Activated T-cell treated with anti-CD3 and anti-CD28 coated beads for 4 hours (primary cell): ENCODE measurements at places on chromosomes 3 and 15.

- no peak for DNase-seq
Measured at GRCh38 chr15:67834581-67835296, 5.1 kb downstream of the RNU6-1 start.

- no peak for DNase-seq
Measured at GRCh38 chr3:3800080-3800455, 837 bp downstream of the LRRN1 start.

DNA sequence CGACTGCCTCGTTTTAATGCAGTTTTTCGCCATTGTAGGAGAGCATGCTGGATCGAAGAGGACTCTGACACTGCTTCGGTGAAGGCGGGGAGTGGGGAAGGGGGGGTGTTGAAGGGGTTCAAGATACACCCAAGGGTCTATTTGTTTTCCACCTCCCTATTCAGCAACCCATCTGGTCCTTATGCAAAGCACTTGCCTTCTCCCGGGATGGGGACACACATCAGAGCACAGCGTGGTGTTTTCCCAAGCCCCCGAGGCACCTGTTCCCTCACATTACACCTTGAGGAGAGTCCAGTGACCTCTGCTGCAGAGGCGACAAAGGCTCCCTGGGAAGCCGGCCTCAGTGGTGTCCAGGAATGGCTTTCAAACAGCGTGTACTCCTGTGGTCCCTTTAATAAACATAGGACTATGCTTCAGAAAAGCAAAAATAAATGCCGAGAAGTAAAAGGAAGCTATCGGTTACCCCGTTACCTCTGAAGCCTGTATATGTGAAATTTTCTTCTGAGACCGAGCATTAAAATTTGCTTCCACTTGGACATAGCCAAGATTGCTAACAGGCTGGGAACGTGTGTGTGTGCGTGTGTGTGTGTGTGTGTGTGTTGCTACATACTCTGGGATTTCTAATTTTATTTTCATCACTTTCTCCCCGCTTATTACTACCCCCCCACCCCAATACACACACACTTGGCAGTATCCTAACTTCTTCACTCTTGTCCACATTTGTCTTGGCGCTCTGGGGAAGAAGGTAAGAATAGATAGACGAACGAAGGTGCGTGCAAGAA lies 53.2 kb downstream of the CCDC54 start:
- DNase-seq = no peak

DNA sequence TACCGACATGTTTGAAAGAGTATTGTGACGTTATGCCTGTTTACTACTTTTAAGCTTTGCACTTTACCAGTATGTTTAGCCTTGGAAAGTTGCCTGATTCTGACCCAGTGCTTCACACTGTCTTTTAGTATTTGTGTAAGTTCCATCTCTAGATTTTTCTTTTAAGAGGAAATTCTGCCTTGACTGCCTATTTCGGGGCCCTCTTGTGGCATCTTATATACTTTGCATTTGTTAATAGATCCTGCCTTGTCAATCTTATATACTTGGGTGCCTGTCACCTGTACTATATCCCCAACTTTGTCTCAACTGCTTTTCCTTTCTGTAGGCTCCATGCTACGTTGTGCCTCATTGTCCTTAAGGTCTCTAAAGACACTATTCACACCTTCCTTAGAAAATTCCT lies 244.6 kb downstream of the STXBP5L start:
- DNase-seq = no peak

GRCh38 chr3:29363110-29363509 lies 82.2 kb downstream of the RBMS3 start:
- DNase-seq = no peak

GRCh38 chr3:195042743-195043606 lies 228.0 kb downstream of the XXYLT1 start:
- no peak for DNase-seq

DNA sequence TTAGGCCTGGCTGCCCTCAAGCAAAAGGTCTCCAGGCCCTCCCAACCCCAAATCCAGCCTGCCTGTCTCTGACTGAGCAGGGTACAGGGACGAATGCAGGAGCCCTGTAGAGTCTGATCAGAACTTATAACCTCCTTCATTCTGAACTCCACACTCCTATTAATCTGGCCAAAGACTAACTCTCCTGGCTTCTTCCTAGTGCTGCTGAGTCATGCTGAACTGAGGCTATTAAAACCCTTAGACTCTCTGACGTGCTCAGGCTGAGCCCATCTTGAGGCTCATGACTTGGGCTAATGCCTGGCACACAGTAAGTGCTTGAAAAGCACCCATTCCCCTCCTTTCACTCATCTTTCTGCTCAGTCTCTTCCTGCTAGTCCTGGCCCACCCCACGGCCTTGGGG lies 81.9 kb downstream of the NUP210 start:
- no peak for DNase-seq

GRCh38 chr15:35349916-35350315 lies 196.0 kb downstream of the DPH6 start:
- no peak for DNase-seq

- DNase-seq = no peak
Measured at GRCh38 chr3:126984391-126985131, 1.6 kb downstream of the PLXNA1 start.

DNA sequence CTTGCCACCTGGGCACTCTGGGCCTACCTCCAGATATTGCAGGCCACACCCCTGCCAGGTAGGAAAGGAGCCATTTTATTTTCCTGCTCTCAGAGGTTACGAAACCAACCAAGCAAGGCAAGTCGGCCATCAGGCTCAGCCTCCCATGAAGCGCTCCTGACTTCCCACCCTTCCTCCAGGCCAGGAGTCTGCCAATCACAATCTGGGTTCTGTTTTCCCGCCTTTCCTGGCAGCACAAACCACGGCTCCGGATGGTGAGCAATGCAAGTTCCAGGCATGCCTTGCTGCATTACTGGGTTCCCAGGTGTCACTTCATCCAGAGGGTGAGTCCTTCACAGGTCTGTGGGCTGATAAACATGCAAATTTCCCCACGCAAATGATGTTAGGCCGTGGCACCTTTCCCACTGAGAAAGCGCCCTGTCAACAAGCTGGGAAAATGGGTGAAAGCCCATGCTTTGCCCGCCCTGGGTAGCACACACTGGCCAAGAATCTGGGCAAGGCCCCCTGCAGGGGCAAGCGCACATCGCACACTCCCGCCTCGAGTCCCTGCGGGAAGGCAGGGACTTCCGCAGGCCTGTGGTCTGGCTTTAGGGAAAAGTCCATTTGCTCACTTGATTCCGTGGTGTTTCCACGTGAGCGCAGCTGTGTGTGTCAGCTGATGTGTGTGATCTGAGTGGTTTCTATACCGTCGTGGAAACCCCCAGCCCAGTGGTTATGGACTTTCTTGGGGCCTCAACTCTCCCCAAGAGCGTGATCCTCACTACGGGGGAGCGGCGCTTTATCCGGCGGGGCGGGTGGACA lies 61.6 kb upstream of the RYK start:
- DNase-seq = no peak

GRCh38 chr3:72127844-72128243 lies 342.9 kb upstream of the PROK2 start:
- DNase-seq = no peak

GRCh38 chr3:45677033-45677446 lies 12.2 kb upstream of the SACM1L start:
- peak; percentile 26 for DNase-seq

DNA sequence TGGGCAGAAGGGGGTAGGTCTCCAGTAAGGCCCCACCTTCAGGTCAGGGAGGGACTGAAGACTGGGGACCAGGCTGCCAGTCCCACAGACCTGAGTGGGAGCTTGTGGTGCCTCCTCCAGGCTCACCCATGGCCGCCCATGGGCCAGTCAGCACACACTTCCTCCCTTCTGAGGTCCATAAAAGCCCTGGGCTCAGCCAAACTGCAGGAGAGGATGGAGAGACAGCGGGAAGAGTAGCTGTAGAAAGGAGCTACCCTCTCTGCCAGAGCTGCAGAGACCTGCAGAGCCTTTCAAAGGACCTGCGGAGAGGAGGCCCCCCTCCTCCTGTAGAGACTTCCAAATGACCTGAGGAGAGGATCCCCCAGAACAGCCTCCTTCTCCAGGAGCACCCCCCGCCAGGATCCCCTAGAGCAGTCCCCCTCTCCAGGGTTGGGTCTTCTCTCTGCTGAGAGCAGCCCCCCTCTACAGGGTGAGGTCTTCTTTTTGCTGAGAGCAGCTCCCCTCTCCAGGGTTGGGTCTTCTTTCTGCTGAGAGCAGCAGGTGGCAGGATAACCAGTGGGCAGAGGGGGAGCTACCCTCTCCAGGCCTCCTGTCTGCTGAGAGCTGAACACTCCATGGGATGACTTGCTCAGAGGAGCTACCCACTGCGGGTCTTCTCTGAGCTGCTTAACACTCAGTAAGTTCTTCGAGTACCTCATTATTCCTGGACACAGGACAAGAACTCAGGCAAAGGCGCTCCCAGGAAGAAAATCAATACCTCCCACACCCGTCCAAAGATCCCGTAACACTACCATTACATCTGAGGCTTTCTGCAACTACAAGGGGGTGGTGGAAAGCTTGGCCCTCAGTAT lies 5.0 kb upstream of the SKIC8 start:
- DNase-seq = no peak

DNA sequence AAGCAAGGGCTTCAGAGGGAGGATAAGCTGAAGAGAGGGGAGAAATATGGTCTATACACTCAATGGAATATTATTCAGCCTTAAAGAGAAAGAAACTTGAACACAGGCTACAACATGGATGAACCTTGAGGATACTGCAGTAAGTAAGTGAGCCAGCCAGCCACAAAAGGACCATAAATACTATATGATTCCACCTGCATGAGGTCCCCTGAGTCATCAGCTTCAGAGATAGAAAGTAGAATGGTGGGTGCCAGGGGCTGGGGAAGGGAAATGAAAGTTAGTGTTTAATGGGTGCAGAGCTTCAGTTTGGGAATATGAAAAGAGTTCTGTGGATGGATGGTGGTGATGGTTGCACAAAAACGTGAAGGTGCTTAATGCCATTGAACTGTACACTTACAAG lies 68.4 kb upstream of the SEC13 start:
- no peak for DNase-seq

DNA sequence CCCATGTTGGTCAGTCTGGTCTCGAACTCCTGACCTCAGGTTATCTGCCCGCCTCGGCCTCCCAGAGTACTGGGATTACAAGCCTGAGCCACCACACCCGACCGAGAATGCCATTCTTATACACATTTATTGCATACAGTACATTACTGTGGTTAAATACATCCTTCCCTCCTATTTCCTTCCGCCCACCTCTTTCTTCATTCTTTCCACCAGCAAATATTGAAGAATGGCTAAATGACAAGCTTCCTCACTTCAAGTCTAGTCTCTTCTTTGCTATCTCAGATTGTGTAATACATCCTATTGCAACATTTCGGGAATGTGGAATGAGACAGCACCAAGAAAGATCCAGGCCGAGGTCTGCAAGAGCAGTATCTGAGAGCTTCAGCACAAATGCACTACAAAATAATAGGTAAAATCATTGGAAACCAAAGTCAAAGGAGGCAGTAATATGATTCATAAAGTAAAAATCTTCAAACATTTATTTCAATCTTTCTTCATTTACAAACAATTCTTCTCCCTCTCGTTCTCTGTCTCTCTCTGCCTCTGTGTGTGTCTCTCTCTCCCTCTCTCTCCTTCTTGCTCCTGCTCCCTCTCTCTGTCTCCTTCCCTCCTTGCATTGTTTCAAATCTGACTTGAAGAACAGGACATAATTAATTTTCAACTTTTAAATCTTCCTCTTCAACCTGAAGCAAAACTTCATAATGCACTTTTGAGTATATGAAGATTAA lies 94.7 kb upstream of the TGFBR2 start:
- DNase-seq = no peak

GRCh38 chr3:8507496-8507895 lies 5.9 kb downstream of the LMCD1 start:
- no peak for DNase-seq

DNA sequence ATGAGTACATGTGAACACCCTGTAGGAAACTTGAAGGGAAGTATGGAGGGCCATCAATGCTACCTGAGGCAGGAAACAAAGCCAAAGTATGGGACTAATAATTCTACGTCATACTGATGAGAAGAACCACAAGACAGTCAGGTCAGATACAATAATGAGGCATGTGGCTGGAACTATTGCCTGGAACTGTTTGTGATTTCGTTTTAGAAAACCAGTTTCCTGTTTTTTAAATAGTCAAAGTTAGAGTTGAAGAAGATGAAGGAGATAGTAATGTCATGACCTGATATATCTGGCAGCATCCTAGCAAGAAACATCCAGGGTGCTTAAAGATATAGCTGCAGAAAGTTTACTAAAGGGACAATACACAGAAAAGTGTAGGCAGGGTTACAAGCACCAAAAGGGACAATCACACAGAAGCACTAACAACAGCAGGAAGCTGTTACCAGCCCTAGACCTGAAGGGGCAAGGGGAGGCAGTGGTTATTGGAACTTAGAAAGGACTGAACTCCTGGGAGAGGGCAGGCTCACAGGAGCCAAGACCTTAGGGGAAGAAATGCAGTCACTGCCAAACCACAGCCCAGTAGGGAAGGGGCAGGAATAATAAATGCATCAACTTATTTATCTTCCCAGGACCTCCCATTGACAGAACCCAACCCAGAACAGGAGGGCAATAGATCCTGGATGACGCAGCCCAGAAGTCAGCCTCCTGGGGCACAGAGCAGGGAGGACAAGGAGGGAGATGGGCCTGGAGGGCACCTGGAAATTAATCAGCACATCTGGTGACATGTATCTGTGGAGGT lies 302.1 kb upstream of the STT3B start:
- no peak for DNase-seq

DNA sequence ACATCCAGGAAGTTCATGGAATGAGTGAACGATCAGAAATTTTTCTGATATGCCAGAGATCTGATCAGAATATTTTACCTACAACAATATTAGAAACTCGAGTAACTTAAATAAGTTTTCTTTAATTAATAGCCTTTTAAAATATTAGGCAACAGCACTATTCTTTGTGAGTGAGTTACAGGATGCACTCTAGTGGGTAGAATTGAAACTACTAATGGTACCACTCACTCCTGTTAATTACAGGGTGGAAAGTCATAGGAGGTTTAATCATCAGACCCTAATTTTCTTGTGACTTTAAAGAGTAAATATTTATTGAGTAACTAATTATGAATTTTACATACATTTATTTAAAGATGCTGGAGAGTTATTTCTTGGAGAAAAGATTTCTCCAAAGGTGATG lies 217.3 kb downstream of the CACNA2D3 start:
- DNase-seq = no peak

DNA sequence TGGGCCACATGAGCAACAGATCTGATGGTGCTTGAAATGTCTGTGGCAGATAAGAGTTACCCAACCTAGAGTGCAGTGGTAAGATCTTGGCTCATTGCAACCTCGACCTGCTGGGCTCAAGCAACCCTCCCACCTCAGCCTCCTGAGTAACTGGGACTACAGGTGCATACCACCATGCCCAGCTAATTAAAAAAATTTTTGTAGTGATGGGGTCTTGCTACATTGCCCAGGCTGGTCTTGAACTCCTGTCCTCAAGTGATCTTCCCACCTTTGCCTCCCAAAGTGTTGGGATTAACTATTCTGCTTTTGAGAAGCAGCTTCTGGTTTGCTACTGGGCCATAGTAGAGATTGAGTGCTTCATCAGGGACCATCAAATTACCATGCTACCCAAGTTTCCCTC lies 2.9 kb upstream of the TARS3 start:
- DNase-seq = no peak
